EH (cell line): ENCODE measurements at places on chromosomes 1 and 21.

DNA sequence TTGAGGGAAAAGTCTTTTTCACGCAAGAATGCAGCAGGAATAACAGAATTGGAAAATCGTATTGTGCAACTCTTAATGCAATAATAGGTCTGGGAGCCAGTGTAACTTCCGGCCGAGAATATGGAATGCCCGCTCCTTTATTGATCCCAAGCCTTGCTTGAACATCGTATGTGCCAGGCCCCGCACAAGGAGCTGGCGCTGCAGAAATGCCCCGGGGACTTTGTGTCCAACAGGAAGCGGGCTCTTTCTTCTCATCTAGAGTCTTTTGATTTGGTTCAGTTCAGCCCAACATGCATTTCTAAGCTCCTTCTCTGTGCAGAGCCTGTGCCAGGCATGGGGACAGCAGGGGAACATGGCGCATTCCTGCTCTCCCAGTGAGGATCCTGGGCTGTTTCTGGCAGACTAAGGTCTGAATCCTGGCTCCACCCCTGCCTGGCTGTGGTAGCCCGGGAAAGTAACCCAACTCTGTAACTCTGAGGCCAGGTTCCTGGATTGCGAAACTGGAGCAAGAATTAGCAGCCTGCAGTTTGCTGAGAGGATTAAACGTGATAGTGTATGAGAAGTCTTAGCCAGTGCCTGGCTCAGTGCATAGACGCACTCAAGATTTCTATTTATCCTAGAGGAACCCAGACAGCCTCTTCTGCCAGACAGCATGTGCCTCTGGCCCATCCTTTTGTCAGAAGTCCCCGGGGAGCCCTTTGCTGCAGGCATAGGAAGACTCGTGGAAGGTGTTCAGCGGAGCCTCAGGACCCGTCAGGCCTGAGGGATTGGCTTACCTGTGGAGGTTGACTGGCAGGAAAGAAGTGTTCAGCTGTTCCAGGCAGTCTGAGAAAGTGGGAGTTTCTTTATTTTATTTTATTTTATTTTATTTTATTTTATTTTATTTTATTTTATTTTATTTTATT, 987 bp upstream of the CDCP2 start:
- DNase-seq: peak; percentile 77

DNA sequence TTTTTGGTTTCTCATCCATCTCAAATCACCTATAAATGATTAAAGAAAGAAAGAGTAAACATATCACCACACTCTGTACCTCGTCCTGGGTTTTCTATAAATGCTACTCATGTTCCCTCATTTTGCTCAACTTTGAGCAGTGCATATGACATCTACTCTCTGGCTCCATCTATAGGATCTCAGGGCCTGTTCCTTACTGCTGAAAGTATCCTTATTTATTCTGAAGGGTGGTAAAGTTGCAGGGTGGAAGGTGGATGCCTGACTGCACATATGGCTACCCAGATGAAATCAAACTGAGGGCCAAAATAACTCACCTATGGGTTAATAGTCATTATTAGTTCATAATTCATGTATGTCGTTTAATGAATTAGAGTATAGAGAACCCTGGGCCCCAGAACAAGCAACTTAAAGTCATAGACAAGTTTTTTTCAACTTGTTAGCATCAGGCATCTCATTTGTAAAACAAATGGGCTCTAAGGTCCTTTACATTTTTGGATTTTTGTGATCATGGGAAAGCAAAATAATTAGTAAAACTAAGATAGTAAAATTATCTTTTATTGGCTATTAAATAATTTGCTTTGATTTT, 46.5 kb downstream of the NCF2 start:
- DNase-seq: peak; percentile 74

DNA sequence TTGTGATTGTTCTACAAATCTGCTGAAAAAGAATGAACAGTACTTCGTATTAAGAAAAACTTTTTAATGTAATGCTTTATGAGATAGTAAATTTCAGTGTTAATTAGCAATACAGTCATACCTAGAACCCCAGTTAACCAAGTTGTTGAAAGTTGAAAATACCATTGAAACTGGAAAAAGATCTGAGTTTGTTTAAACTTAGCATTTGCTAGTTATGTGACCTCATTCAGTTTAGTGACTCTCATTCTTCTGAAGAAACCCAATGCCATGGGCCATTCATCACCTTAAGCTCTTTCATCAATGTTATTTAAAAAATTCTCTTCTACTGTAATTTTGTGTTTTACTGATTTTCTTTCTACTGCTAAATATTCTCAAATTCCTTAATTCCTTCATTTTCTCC, 20.2 kb downstream of the RCOR3 start:
- DNase-seq: no peak

DNA sequence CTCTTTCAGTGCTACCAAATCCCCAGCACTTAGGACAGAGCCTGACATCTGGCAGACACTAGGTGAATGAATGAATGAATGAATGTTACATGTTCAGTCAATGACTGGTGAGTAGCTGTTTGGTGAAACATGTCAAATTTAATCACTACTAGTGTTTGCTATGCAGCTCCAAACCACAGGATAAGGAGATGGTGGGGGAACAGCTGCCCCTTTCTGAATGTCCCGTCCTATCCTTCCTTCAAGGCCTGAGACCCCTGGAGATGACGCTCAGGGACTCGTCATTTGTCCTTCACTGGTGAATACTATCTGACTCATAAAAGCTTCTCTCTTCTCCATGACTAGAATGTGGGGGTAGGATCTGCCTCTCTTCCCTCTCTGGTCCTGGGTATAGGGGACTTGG, 175.4 kb downstream of the HIVEP3 start:
- peak; percentile 49 for DNase-seq

GRCh38 chr1:211469938-211470529, 21.9 kb downstream of the RD3 start:
- DNase-seq: peak; percentile 69

GRCh38 chr21:16834791-16835190, 678.1 kb upstream of the CXADR start:
- no peak for DNase-seq

DNA sequence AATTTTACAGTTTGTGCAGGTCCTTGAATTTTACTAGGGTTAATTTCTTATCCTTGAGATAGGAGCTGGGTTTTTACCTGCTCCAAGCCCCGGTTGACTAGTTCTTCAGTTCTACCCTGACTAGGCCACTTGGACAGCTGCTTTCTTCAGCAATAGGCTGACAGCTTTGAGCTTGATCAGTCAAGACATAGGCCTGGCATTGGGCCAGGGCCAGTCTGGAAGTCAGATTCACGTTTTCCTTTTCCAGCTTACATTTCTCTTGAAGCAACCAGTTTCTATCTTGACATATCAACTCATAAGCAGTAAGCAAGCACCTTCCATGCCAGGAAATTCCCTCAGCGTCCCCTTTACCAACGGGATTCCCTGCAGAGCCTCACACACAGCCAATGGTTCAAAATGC, 63.7 kb upstream of the AJAP1 start:
- peak; percentile 0 for DNase-seq

- DNase-seq: no peak
Observed at GRCh38 chr1:1067860-1068516, 6.1 kb downstream of the RNF223 start.

DNA sequence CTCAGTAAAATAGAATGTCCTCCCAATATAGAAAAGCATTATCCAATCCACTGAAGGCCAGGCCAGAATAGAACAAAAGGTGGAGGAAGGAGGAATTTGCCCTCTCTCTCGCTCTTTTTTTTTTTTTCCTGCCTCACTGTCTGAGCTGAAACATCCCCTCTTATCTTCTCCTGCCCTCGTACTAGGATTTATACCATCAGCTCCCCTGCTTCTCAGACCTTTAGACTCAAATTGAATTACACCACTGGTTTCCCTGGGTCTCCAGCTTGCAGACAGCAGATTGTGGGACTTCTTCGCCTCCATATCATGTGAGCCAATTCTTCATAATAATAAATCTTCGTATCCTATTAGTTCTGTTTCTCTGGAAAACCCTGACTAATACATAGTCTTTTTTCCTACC, 4.9 kb upstream of the ZMYM6 start:
- no peak for DNase-seq

- peak; percentile 58 for DNase-seq
Observed at GRCh38 chr1:102578804-102579203, 529.5 kb downstream of the COL11A1 start.

GRCh38 chr1:30747033-30748008, 10.3 kb downstream of the LAPTM5 start:
- no peak for DNase-seq

DNA sequence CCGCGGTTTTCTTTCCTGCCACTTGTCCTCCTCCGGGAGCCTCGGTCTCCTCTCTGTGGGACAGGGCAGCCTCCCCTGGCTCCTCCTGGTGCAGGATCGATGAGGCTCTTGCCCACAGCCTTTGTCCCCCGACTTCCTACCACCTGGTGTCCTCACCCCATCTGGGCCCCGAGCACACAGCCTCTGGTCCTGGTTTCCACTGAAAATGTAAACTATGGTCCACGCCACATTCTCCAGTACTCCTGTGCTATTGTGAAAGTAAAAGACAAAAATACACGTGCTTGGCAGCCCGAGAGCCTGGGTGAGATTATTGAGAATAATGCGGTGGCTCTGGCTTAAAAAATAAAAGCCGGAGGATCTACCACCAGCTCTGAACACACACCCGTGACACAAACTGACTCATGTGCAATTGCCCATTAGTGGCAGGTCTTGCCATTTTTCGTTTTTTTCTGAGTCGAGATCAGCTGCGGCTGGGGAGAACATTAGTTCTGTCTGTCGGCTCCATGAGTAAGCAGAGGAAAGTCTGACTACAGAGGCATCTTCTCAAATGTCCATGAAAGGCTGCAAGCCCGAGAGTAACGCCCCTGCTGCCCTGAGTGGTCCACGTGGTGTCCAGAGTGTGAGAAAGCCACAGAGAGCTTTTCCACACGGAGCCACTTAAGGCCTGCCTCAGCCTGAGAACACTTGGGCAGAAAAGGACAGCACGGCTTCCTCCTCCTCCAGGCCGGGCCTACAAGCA, 5.7 kb upstream of the COL6A2 start:
- peak; percentile 99 for DNase-seq

- peak; percentile 23 for DNase-seq
Observed at GRCh38 chr1:41371630-41372599, 10.7 kb downstream of the FOXO6 start.

DNA sequence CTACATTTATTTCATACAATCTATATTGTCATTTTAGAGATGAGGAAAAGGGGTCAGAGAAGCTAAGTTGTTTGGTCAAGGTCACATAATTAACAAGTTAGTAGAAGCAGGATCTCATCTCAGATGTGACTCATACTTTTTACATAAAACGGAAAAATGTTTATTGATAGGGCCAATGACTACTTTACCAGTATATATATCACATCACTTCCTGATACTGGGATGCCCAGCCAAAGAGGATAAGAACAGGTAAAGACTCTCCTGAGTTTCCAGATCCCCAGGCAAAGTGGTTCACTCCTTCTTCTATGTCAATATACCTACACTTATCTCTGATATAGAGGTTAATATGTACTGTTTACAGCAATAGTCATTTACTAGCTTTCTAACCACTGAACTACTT, 21.0 kb downstream of the YIPF1 start:
- DNase-seq: peak; percentile 12

- DNase-seq: no peak
Observed at GRCh38 chr1:159067699-159068621, 8.6 kb downstream of the AIM2 start.

GRCh38 chr1:84540759-84541158, 33.5 kb downstream of the CTBS start:
- DNase-seq: peak; percentile 61

GRCh38 chr1:53575141-53575954, 116.1 kb downstream of the DMRTB1 start:
- DNase-seq: no peak

DNA sequence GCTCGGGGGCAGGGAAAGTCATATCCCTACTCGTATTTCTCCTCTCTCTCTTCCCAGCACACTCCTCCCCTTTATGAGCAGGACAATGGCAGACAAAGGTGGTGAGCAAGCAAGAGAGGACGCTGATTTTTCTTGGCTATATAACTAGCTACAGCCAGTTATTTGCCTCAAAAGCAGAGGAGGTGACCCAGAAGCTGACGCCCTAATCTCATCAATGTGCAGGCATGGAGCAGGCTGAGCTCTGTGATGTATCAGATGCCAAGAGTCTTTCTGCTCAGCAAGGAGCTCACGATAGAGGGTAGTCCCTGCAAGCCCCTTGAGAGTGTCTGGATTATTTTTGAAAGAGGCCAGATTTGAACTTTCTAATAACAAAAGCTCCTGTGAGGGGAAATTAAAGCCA, 75.5 kb downstream of the ASTN1 start:
- DNase-seq: no peak

DNA sequence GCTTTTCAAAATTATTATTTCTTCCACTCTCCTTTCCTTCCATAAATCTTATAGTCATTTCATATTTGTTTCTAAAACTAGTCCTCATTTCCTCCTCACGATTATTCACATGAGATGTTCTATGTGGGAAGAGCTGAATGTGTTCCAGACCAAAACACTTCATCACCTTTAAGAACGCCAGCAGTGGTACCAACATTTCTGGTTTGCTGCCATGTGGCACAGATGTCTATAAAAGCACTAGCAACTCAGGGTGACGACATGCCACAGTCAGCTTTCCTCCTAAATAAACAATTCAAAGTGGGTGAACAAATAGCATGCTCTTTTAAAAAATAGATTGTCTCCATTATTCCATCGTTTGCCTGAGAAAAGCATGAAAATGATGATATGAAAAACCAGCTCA, 1217.8 kb upstream of the ADGRL2 start:
- no peak for DNase-seq

- no peak for DNase-seq
Observed at GRCh38 chr1:34369701-34370455, 193.2 kb downstream of the C1orf94 start.

- no peak for DNase-seq
Observed at GRCh38 chr1:47893412-47893811, 103.8 kb downstream of the TRABD2B start.

DNA sequence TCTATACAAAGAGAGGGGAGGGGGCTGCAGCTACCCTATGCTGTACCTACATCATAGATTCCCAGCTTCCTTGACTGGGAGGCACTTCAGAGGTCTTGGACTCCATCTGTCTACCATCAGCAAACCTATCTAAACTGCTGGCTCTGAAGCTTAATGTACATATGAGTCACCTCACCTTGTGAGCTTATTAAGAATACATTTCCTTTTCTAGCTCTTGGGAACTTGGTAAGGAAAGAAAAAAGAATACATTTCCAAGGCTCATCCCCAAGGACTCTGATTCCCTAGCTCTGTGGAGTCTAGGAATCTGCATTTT, 50.0 kb upstream of the PRELP start:
- peak; percentile 41 for DNase-seq

- DNase-seq: no peak
Observed at GRCh38 chr1:81290326-81290725, 510.4 kb upstream of the ADGRL2 start.

DNA sequence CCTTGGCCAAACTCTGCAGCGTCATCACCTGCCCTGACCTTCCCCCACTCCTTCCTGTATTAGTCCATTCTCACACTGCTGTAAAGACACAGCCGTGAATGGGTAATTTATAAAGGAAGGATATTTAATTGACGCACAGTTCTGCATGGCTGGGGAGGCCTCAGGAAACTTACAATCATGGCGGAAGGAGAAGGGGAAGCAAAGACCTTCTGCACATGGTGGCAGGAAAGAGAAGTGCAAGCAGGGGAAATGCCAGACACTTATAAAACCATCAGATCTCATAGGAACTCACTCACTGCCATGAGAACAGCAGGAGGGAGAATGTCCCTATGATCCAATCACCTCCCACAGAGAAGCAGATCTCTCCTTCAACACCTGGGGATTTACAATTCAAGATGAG, 408.5 kb downstream of the PTPRU start:
- DNase-seq: no peak
